ENCODE measurements at places on chromosomes 5 and 9.

DNA sequence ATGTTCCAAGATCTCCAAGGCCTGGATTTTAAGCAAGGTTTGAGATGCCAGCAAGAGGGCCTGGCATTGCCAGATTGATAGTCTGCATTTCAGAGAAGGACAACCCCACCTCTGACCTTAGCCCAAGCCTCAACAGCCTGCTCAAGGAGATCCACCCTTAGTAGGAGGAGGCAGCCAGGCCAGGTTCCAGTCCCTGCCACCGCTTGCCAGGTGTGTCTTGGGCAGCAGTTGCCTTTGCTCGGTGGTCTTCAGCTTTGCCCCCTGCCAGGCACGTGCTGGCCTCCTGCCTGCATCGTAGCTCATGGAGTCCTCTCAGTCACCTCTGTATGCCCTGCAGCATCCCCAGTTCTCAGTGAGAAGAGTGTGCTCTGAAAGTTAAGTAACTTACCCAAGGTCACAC is 134.2 kb downstream of the KCNIP1 start:
- DNase-seq = no peak

- no peak for DNase-seq
Observed at GRCh38 chr5:31939151-31939550, 235.0 kb downstream of the GOLPH3 start.

DNA sequence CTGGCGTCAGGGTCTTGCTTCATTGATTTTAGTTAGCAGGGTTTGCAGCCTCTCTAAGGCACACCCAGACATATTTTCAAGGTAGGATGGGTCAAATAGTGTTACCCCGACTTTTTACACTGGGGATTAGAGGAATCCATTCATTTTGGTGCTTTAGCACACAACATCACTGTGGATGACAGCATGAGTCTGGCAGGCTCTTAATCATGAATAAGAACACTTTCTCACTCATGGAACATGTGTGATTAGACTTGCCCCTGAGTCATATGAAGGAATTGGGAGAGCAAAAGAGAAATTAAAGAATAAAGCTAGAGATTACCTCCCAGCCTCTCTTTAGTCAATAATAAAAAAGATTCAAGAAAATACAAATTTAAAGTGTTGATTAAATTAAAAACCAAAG is 175.6 kb downstream of the SEMA5A start:
- peak; percentile 32 for DNase-seq

- no peak for DNase-seq
Observed at GRCh38 chr9:114345493-114346065, 15.9 kb downstream of the ORM2 start.

- no peak for DNase-seq
Observed at GRCh38 chr5:31908396-31908795, 265.7 kb downstream of the GOLPH3 start.

- DNase-seq = peak; percentile 84
Observed at GRCh38 chr9:114745108-114745848, 60.6 kb downstream of the TNFSF15 start.
